ENCODE measurements at places on chromosomes 13 and 19.

DNA sequence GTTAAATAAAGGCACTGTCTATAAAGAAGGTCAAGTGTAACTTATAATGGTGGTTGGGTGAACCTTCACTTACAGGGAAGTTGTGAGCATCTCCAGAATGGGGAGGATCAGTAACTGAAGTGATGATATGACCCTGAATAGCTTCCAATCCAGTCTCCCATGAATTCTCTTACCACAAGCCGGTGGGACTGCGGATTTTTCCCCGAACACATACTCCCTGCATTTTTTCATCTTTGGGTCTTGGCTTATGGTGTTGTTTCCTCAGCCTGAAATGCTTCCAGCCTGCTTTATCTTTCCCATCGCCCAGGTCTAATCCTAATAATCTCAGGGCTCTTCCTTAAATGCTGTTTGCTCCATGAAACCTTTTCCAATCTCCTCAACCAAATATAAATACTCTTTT, 2.0 kb upstream of the CSNK1A1L start:
- H3K4me1 ChIP-seq: no peaks in the 10 kb centered on the region
- no peak for DNase-seq
- H3K4me3 ChIP-seq: no peak overlapping the region
- H3K36me3 ChIP-seq: no peaks in the 10 kb centered on the region
- no peak overlapping the region for H3K27ac ChIP-seq
- no peaks in the 10 kb centered on the region for H3K27me3 ChIP-seq

- H3K27me3 ChIP-seq: no peaks in the 10 kb centered on the region
- DNase-seq: no peak
- peaks cover 2% of the 10 kb centered on the region for H3K4me1 ChIP-seq
- no peak overlapping the region for H3K27ac ChIP-seq
- H3K4me3 ChIP-seq: no peak overlapping the region
Observed at GRCh38 chr13:103284466-103284865, 218.2 kb upstream of the SLC10A2 start.

DNA sequence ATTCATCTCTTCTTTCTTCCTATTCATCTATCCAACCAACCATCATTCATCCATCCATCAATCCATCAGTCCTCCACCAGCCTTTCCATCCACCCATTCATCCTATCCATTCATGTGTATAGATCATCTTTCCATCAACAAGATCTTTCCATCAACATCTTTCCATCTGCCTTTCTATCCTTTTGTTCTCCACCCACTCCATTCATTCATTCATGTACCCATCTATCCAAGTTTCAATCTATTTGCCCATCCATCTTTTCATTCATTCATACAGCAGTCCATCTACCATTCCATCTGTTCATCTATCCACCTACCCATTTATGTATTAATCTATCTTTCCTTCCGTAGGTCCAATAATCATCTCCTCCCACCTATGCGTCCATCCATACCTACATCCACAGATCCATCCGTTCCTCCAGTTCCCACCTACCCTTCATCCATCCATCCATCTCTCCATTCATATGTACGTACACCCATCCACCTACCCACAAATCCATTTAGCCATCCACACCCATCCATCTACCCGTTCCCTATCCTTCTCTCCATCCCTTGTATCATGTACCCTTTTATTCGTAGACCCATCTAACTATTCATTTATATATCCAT, 53.3 kb downstream of the RYR1 start:
- H3K27ac ChIP-seq: no peak overlapping the region
- no peaks in the 10 kb centered on the region for H3K36me3 ChIP-seq
- no peaks in the 10 kb centered on the region for H3K4me1 ChIP-seq
- DNase-seq: no peak

DNA sequence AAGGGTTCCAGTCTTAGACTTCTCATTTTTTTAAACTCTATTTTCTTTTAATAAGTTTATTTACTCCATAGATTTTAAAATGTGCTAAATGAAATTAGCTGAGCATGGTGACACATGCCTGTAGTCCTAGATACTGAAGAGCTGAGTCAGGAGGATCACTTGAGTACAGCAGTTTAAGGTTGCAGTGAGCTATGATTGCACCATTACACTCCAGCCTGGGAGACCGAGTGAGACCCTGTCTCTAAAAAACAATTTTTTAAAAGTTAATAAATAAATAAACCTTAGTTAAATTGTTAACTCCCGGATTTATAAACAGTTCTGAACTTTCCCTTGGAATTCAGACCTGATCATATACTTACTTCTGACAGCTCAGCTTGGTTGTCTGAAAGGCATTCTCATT, 32.5 kb downstream of the PCDH20 start:
- no peaks in the 10 kb centered on the region for H3K27me3 ChIP-seq
- no peak overlapping the region for H3K4me3 ChIP-seq
- no peak for DNase-seq
- no peaks in the 10 kb centered on the region for H3K36me3 ChIP-seq

DNA sequence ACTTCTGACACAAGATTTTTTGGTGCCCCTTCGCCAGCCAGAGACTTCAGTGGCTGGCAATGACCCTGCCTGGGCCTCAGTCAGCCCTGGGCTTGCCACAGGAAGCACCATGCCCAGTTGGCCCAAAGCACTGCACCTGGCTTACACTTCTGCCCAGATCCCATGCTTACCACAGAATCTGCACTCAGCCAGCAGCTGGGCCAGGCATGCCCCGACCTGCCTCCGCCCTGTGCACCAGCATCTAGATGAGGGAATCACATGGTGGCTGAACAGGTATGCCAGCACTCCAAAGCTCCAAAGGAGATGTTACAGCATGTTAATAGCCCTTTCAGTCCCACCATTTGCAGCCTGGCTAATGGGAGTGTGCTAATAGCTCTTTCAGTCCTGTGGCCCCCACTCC, 690.9 kb downstream of the SLITRK6 start:
- no peak overlapping the region for H3K27ac ChIP-seq
- H3K36me3 ChIP-seq: no peaks in the 10 kb centered on the region
- DNase-seq: no peak
- H3K4me1 ChIP-seq: no peaks in the 10 kb centered on the region
- no peaks in the 10 kb centered on the region for H3K27me3 ChIP-seq
- no peak overlapping the region for H3K4me3 ChIP-seq

GRCh38 chr19:6223461-6224307, 56.1 kb downstream of the MLLT1 start:
- peaks cover 38% of the 10 kb centered on the region for H3K36me3 ChIP-seq
- peaks cover 21% of the 10 kb centered on the region for H3K4me1 ChIP-seq
- H3K27me3 ChIP-seq: no peaks in the 10 kb centered on the region

DNA sequence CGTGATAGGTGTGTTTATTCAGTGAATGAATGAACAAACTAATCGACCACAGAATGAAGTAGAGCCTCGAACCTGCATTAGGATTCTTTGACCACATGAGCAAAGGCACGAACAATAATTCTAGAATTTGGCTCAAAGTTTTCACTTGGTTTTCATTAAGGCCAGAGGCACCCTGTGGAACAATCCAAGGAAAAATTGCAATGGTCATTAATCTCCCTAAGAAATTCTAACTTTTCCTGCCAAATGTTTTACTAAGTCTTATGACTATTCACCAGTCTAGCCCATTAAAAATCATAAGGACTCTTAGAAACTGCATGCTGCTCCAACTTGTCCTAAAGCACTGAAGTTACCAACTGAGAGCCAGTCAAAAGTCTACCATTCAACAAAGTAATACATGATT, 271.7 kb downstream of the EFNB2 start:
- DNase-seq: no peak
- H3K4me1 ChIP-seq: no peaks in the 10 kb centered on the region
- no peak overlapping the region for H3K4me3 ChIP-seq
- H3K27ac ChIP-seq: no peak overlapping the region

GRCh38 chr19:814152-815078, 7.3 kb downstream of the PLPPR3 start:
- H3K27me3 ChIP-seq: no peaks in the 10 kb centered on the region
- peaks cover 70% of the 10 kb centered on the region for H3K36me3 ChIP-seq
- no peaks in the 10 kb centered on the region for H3K4me1 ChIP-seq
- no peak for DNase-seq
